Stimulated activated CD8-positive, alpha-beta memory T cell treated with anti-CD3 and anti-CD28 coated beads, Interleukin-4, amount 100 ng/mL, for 1 hour (primary cell): ENCODE measurements at places on chromosomes 2 and 18.

DNA sequence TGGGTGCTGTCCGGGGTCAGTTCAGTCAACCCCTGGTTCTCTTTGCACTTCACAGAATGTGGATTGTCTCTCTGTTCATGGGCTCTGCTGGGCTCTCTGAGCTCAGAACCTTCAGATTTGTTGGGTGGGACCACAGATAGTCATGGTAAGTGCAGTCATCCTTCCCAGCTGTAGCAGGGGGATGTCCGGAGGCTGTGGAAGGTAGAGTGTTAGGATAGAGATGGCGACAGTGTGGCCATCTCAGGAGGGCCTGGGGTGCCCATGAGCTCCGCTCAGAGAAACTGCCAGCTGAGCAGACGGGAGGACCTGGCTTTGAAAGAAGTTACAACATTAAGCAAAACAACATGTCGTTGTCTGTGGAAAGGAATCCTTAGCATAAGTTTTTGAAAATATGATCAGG lies 149.8 kb downstream of the FAM210A start:
- DNase-seq = no peak

GRCh38 chr2:107036293-107036692 lies 150.3 kb upstream of the ST6GAL2 start:
- DNase-seq = no peak

- no peak for DNase-seq
Measured at GRCh38 chr2:113202305-113203216, 28.8 kb downstream of the PSD4 start.

- DNase-seq = no peak
Measured at GRCh38 chr2:227655454-227655853, 11.2 kb upstream of the SCYGR5 start.

GRCh38 chr2:83113953-83114352 lies 1345.1 kb downstream of the SUCLG1 start:
- no peak for DNase-seq

DNA sequence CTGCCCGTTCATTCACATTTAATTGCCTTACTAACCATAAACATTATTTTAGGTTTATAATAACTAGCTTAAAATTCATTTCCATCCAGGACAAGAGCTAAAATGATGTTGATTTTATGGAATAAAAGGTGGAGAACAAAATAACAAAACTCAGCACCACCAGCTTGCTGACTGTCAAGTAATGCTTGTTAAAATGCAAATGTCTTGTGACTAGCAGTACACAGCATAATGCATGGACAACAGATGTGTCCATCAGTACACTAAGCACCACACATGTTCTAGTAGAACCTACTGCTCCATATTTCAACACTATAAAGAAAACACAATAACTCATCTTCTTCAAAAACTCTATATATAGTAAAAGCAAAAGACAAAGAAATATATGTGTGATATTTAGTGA lies 224.7 kb upstream of the SMAD7 start:
- DNase-seq = no peak

- DNase-seq = no peak
Measured at GRCh38 chr18:50090370-50091312, 104.3 kb downstream of the MYO5B start.

DNA sequence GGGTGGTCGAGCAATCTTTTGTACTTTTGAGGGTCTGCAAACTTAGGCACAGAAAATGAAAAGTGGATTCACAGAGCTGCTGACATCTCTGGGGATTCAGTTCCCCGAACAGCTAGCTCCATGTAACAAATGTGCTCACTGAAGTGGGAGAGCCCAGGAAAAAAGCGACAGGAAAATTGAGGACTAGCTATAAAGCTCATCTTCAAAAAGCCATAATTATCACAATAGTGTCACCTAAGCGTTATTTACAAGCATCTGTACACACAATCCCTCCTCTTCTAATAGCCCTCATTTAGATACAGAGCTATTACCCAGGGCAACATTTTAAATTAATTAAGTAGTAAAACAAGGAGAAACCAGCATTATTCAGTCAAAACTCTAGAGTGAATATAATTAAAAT lies 36.1 kb downstream of the RNF152 start:
- DNase-seq = no peak

DNA sequence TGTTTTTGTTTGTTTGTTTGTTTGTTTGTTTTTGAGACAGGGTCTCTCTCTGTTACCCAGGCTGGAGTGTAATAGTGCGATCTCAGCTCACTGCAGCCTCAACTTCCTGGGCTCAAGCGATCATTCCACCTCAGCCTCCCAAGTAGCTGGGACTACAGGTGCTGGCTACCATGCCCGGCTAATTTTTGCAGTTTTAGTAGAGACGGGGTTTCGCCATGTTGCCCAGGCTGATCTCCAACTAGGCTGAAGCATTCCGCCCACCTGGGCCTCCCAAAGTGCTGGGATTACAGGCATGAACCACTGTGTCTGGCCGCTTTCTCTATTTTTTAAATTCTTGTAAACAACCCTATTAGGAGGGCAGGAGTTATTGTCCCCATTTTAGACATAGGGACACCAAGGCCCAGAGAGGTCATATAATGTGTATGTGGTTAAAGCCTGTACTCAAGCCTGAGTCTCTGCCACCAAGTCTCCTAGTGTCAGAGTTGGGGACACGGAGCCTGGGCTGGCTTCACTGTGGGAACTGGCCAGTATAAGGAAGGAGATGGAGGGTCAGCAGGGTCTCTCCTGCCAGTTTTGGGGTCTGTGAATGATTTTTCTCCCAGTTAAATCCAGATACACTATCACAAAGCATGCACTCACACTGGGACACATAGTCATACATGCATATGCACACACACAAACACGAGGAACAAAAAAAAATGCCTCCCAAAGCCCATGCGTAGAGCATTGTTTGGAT lies 27.5 kb upstream of the MCFD2 start:
- DNase-seq = no peak

- DNase-seq = no peak
Measured at GRCh38 chr18:36772241-36772723, 56.5 kb downstream of the TPGS2 start.

DNA sequence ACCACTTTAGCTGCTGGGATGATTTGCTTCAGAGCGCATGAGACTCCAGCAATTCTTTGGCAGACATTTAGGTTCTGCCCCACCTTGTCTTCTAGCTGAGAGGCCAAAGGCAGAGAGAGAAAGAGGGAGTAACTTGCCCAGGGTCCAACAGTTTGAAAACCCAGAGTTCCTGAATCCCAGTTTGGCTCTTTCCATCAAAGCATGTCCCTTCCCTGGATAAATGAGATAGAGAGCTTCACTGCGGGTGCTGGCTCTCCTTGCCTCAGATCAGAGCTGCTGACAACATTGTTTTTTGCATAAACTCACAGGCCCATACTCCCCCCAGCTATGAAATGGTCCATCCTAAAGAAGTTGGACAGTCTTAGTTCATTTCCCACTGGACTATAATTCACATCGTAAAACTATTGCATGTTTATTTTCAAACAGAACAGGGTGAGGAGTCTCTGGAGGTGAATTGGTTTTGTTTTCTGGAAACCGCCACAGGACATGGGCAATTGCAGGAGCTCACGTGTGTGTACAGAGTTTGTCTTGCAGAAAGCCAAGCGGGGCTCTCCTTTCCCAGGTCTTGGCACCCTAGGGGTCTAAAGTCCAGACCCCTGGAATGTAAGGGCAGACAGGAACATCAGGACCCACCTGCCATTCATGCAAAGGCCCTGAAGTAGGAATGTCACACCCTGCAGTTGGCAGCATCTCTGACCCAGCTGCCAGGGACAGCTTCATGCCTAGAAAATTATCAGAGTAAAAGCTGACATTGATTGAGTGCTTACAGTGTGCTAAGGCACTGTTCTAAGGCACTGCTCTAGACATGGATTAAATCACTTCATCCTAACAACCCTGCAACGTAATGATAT lies 25.0 kb upstream of the SLC14A2 start:
- no peak for DNase-seq

DNA sequence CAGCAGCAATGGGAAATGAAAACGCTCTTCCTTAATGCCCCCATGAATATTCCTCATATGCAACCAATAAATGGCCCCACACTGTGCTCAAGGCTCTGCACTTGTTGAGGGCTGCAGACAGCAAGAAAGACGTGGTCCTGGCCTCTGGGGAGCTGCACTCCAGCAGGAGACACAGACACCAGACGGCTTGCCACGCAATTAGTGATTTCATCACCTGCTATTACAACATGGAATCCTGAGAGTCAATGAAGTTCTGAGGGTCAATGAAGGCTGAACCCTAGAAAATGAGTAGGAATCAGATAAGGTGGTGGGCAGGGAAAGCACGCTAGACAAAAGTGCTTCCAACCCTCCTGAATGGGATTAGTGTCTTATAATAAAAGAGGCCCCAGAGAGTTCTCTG lies 18.9 kb downstream of the CREG2 start:
- DNase-seq = no peak

GRCh38 chr2:188096910-188097309 lies 194.8 kb upstream of the GULP1 start:
- DNase-seq = no peak

- no peak for DNase-seq
Measured at GRCh38 chr18:45774065-45774521, 50.1 kb downstream of the SLC14A1 start.

DNA sequence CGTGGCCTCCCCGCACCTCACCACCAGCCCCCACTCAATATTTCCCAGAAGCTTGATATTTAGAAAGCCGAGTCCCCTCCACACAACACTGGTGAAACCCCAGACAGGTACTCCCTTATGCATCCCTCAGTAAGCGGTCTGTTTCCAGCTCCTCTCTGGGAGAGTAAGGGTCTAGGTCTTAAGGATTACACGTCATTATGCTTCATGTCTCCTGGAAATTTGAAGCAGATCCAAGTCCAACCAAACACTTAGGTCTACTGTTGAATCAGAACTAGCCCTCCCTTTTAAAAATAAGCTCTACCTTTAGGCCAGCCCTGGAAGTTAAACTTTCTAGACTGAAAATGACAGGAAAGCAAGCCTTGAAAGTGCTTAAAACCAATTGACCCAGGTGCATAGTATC lies 1.5 kb upstream of the OST4 start:
- no peak for DNase-seq

DNA sequence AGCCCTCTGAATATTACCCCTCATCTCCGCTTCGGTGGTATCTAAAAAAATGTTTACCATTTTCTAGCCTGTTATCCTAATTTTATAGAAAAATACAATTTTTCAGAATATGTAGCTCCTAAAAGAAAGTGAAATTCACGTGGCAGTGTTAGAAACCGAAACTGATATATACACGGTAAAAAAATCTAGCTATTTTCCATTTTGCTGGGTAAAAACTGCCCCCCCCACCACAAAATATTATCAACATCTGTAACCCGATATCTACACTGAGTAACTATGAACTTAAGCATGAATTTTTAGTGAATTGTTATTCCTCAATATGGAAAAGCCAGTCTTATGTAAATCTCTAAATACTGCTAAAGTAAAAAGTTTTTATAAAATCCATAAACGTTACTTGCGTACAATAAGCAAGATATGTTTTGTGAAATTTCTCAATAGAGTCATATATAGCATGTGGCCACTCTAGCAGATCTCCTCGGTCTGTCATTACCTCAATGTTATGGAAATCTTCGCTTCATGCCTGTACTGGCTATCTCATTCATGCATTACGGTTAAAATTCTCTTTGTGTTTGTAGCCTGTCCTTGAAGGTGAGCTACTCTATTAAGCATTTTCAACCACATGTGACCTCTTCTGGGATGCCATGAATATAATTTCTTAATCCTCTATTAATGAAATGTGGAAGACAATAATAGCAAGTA lies 524.2 kb downstream of the TRIB2 start:
- no peak for DNase-seq

DNA sequence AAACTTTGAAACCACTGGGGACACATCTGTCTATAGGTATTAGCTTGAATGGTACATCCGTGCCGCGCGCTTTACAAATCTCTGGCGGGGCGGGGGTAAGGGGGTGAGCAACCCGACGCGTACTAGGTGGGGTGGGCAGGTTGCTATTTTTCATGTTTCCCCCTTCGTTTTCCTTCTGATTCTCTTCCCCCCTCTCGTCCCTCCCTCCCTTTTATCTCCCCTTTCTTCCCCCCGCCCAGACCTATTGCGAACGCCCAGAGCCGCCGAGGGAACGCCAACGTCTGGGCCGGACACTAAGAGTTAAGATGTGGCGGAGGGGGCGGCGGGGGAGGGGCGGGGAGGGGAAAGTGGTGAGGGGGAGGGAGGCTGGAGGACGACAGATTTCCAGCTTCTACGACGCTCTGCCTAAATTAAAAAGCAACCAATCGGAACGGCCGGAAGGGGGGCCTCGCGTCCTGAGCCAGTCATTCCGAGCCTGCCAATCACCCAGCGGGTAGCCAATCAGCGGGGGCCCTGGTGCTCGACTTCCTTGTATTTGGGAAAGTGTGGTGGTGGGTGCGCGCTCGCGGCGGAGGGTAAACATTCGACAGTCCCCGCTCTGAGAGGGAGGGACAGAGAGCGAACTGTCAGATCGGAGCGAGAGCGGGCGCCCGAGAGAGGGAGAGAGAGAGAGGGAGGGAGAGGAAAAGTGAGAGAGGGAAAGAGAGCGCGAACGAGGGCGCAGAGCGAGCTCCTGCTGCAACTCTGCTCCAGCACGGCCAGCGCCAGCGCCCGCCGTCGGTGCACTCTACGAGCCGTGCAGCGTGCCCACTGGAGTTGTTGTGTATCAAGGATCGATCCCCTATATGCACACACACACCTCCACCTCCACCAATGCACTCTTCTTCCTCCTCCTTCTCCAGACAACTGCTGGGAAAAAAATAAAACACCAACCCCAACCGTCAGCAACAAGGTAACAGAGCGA lies at the start of gene POU3F3:
POU3F3 (plus strand) TSS at position 582 of the 964 bp plus-strand sequence. CDS start 1,396 bp downstream, outside the sequence.
- no peak for DNase-seq

DNA sequence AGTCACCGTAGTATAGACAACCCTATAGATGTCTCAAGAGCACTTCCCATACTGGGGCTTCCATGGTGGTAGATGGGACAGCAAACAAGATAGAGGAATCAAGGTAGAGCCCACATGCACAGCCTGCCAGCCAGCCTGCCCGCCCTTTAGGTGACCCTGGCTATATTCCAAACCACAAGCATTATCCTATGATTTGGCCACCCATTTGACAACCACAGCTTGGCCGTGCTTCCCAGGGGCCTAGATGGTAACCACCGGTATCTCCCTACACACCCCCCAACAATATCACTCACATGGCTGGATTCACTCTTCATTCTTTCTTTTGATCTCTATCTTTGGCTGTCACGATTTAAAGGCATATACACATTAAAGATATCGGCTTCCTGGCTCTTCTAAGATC lies 85.3 kb downstream of the CDK15 start:
- no peak for DNase-seq

- DNase-seq = no peak
Measured at GRCh38 chr2:147456779-147457178, 388.1 kb upstream of the ACVR2A start.

GRCh38 chr2:216371721-216372702 lies at the start of gene MARCHF4:
TSS of gene MARCHF4 (minus strand) at chr2:216372483. CDS start at chr2:216370260, 2,223 bp downstream.
- DNase-seq = peak; percentile 48
